NCI-H446 (cell line): ENCODE measurements at places on chromosomes 1 and 21.

GRCh38 chr1:97159342-97159741, 437.8 kb downstream of the PTBP2 start:
- DNase-seq, result no peak

DNA sequence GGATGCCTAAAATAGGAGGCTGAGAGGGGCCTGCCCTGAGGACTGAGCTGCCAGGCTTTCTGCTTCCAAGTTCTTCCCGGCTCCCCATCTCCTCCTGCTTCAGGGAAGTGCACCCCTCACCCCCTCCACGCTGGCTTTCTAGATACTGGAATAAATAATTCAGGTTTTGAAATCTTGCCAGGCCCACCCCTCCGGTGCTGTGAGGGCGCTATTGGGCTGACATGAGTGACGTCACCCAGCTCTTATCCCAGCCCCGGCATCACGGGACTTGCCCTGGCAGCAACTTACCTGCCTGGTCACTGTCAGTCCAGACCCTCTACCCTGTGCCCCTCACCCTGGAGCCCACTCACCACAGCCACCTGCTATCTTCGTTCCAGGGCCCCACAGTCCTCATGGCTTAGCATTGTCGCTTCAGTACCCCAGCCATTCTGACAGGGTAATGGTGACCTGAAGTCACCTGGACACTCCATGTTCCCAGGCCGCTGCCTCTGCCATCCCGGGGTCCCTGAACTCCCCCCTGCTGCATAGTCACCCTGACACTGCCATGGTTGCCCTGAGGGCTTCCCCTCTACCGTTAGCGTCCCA, 819 bp upstream of the GPR3 start:
- peak; percentile 23 for DNase-seq

- DNase-seq, result peak; percentile 57
These were observed 28.5 kb downstream of the KCND3 start for GRCh38 chr1:111961016-111961415.

- no peak for DNase-seq
These were observed 2.3 kb upstream of the JAM2 start for GRCh38 chr21:25636727-25637126.

DNA sequence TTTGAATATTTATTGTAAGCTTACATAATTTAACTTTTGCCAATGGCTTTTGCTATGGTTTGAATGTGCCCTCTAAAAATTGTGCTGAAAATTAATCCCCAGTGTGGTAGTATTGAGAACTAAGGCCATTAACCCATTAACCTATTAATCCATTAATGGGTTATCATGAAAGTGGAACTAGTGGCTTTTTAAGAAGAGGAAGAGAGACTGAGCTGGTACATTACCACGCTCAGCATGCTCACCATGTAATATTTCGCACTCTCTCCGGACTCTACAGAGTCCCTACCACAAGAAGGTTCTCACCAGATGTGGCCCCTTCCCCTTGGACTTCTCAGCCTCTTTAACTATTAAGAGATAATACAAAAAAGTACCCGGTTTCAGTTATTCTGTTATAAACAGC, 164.4 kb upstream of the ZRANB2 start:
- DNase-seq, result no peak

- DNase-seq, result no peak
These were observed 269.5 kb downstream of the HHAT start for GRCh38 chr1:210598135-210598652.

DNA sequence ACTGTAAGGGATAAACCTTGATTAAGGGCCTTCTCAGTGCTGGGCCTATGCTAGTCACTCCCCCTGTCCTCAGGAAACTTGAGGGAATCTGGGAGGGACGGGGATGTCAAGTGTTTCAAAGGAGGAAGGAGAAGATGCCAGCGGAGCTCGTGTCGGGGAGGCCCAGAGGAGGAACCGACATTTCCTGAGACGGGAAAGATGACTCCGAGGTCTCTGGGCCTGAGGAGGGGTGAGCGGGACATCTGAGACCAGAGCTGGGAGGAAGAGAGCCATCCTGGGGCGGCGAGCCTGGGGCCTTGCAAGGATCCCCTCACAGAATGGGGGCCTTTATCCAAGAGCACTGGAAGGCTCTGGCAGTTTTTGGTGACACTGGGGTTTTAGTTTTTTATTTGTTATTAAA, 10.4 kb downstream of the SLC66A1 start:
- no peak for DNase-seq

GRCh38 chr1:50505427-50505826, 82.2 kb upstream of the DMRTA2 start:
- DNase-seq, result no peak

- DNase-seq, result peak; percentile 77
These were observed 24.6 kb downstream of the PLEKHA6 start for GRCh38 chr1:204335085-204335484.

GRCh38 chr1:93999840-94000415, 90.7 kb upstream of the GCLM start:
- DNase-seq, result no peak

GRCh38 chr1:235739124-235739523, 89.5 kb upstream of the GNG4 start:
- DNase-seq, result peak; percentile 71

DNA sequence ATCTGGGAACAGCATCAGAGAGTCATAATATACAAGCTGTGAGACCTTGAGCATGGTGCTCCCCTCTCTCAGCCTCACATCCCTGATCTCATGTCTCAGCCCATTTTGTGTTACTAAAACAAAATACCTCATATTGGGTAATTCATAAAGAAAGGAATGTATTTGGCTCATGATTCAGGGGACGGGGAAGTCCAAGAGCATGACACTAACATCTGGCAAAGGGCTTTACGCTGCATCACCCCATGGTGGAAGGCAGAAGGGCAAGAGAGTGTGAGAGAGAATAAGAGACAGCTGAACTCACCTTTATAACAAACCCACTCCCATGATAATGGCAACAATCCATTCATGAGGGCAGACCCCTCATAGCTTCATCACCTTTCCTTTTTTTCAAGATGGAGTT, 36.5 kb downstream of the RNASEL start:
- DNase-seq, result no peak

GRCh38 chr1:113887402-113888175, at the start of gene BCL2L15:
Gene BCL2L15 (minus strand): TSS chr1:113887581. CDS start chr1:113887375, 206 bp downstream.
- DNase-seq, result no peak

DNA sequence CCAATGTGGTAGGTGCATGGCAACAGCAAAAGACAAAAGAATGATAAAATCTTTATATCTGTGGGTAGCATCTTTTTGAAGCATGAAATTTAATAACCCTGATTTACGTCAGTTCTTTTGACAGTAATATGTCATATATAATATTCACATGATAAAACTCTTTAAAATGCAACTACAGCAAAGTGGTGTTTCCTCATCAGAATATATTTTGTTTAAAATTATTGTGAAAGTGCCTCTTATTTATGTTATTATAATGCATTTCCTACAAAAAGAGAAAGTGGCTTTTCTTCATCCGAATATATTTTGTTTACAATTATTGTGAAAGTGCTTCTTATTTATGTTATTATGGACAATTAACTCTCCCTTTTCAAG, 46.9 kb upstream of the EEIG2 start:
- no peak for DNase-seq

- DNase-seq, result no peak
These were observed 78.0 kb downstream of the HIVEP3 start for GRCh38 chr1:41840592-41841246.

DNA sequence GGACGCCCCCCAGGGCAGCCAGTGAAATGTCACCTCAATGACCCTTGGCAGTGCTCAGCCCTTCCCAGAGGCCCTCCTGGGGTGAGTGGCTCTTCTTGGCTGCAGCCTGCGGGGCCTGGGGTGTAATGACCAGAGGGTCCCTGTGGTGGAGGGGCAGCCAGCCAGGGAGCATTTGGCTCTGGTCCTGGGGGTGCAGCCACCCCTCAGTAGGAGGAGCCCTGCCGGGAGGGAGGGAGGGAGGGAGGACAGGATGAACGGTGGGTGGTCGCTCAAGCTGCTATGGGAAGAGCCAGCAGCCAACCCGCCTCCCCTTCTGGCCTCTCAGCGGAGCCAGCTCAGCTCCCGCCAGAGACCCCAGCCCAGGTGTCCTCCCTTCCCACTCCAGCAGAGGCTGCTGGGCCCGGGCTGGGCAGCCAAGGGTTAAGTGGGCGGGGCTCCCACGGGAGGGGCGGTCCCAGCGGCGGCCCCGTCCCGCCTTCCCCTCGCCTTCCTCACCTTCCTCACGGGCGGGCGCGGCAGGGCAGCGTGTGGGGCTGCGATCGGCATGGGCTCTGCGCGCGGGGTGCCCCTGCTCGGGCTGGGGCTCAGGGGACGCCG, 9.0 kb upstream of the PLCH2 start:
- DNase-seq, result peak; percentile 66

- no peak for DNase-seq
These were observed 6.0 kb downstream of the PIK3CD start for GRCh38 chr1:9657521-9658032.

GRCh38 chr1:27296773-27297291, 25.1 kb upstream of the TMEM222 start:
- peak; percentile 57 for DNase-seq

DNA sequence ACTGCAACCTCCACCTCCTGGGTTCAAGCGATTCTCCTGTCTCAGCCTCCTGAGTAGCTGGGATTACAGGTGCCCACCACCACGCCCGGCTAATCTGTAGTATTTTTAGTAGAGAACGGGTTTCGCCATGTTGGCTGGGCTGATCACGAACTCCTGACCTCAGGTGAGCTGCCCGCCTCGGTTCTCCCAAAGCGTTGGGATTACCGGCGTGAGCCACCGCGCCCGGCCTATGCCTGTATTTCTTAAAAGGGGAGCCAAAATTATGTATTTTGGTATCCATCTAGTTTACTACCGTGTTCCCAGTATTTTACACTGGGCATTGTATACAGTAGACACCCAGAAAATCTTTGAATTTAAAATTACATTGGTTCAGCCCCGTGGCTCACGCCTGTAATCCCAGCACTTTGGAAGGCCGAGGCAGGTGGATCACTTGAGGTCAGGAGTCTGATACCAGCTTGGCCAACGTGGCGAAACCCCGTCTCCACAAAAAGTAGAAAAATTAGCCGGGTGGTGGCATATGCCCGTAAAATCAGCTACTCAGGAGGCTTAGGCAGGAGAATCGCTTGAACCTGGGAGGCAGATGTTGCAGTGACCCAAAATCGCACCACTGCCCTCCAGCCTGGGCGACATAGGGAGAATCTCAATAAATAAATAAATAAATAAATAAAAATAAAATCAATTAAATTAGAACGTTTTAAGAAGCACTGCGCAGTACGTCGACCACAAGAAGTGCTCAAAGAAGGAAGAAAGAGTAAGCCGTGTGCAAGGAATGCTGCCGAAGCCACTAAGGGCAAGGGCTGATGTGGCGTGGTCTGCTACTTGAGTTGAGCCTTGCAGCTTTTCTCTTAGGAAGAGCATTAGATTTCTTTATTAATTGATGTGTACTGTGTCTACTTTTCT, 1.5 kb upstream of the THRAP3 start:
- no peak for DNase-seq
